ENCODE measurements at places on chromosomes 3 and 15. TPM values are rescaled to one million over a fixed set of nuclear protein-coding genes. Genes with fewer than 3 reads are reported as not detected.

DNA sequence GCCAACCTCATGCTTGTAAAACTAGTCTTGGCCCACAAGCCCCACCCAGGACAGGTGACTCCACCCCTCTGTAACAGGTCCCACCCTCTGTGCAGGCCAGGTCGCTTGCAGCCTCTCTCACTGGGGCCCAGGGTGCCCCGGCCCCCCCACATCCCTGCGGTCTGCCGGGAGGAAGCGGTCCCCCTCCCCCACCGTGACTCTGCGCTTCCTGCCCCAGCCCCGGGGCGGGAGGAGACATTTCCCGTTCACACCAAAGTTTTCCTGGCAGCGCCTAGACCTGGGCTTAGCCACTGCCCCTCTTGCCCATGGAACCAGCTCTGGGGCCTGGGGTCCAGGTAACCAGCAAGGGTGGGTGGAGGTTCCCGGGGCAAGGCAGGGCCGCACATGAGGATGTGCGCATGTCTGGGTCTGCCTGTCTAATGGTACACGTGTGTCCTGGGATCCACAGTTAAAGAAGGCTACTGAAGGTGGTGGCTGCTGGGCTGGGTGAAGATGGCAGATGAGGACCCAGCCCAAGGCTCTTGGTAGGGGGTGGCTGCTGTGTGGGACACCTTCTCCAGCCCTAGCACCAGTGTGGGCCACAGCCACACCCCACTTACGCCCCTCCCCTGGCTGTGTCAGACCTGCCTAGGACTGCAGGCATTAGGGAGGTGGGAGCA, 8.4 kb downstream of the NBEAL2 start:
- H3K4me1 ChIP-seq = no peaks in the 10 kb centered on the region
- H3K27me3 ChIP-seq = no peaks in the 10 kb centered on the region
- H3K36me3 ChIP-seq = no peaks in the 10 kb centered on the region
- DNase-seq = no peak
- no peak overlapping the region for H3K4me3 ChIP-seq

DNA sequence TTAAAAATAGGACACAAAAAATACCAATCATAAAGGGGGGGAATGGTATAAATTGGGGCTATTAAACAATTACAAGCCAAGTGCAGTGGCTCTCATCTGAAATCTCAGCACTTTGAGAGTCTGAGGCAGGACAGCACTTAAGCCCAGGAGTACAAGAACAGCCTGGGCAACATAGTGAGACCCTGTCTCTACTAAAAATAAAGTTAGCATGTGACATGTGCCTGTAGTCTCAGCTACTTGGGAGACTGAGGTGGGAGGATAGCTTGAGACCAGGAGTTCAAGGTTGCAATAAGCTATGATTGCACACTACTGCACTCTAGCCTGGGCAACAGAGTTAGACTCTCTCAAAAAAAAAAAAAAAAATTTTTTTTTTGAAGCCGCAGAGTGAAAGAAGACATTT, 23.8 kb upstream of the GABPB1 start:
- no peak overlapping the region for H3K27ac ChIP-seq
- no peaks in the 10 kb centered on the region for H3K4me1 ChIP-seq
- H3K27me3 ChIP-seq = no peaks in the 10 kb centered on the region
- no peak overlapping the region for H3K4me3 ChIP-seq
- no peak for DNase-seq

NUP210 gene
- total RNA-seq = 0.05 TPM

EID1 gene
- total RNA-seq = 579 TPM

DNA sequence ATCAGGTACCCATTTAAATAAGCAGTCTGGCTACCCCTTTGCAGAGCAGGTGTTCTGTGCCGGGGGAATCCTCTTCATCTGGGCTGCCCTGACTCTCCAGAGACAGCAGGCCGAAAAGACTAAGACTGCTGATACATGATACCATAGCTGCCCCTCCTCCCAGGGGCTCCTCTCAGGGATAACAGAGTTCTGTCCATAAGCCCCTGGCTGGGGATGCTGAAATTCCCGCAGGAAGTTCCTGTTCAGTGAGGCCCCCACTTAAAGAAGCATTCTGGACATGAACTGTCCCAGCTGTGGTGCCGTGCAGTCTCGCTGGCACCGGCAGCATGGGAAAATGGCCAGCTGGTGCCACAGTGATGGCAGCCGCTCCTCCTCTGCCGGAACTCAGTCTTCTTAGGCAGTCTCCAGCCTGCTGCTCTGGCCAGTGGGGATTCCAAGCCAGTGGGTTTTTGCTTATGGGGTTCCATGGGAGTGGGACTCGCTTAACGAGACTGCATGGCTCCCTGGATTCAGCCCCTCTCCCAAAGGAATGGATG, 1026.2 kb downstream of the NAALADL2 start:
- no peaks in the 10 kb centered on the region for H3K36me3 ChIP-seq
- H3K27me3 ChIP-seq = no peaks in the 10 kb centered on the region
- H3K4me1 ChIP-seq = no peaks in the 10 kb centered on the region
- no peak for DNase-seq

GRCh38 chr15:25862472-25863110, 536 bp downstream of the ATP10A start:
- H3K4me3 ChIP-seq = peak overlapping the region; percentile 93
- no peaks in the 10 kb centered on the region for H3K27me3 ChIP-seq
- peak; percentile 61 for DNase-seq

DNA sequence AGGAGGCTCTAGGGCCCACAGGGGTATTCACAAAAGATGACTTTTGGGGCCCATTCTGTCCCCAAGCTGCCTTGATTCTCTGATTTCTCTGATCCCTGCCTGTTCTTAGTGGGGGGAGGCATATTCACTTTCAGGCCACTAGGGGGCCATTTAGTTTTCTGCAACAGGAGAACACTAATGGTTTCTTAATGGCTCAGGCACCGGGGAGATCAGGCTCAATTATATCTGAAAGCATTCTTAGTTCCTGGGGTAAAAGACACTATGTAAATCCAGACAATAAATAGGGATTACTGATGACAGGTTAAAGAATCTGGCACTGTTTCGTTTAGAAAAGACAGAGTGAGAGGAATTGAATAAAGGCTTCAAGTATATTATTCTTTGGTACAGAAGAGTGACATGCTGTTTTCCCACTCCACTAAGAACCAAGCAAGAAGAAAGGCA, 2.5 kb upstream of the INAFM2 start:
- peaks cover 21% of the 10 kb centered on the region for H3K36me3 ChIP-seq
- DNase-seq = no peak
- no peaks in the 10 kb centered on the region for H3K27me3 ChIP-seq
- no peak overlapping the region for H3K4me3 ChIP-seq

GPR149 gene
- total RNA-seq = not detected

- H3K4me3 ChIP-seq = no peak overlapping the region
- no peak overlapping the region for H3K27ac ChIP-seq
Measured at GRCh38 chr15:72865486-72865885, 81.9 kb upstream of the ADPGK start.

- H3K4me1 ChIP-seq = peaks cover 32% of the 10 kb centered on the region
- no peak overlapping the region for H3K4me3 ChIP-seq
- no peaks in the 10 kb centered on the region for H3K27me3 ChIP-seq
- DNase-seq = no peak
- H3K27ac ChIP-seq = no peak overlapping the region
Measured at GRCh38 chr3:71076361-71077002, 507.0 kb downstream of the FOXP1 start.

SOX14 gene
- total RNA-seq = not detected

DNA sequence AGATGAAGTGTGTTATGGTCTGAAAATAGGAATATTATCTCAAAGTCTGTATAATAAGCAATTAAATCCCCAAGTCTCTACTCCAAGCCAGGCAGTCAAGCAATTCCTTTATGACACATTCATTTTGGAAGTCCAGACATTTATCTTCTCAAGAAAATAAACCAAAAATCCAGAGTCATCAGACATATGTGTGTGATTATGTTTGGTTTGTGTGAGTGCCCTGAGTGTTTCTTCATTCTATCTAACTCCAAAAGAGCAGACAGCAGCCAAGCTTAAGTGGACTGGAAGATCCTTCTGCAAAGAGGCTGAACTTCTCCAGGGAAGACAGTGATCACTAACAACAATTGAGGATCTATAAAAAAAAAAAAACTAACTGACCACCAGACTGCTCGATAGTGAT, 239.8 kb downstream of the STAG1 start:
- H3K4me1 ChIP-seq = no peaks in the 10 kb centered on the region
- H3K4me3 ChIP-seq = no peak overlapping the region
- no peaks in the 10 kb centered on the region for H3K36me3 ChIP-seq
- no peak overlapping the region for H3K27ac ChIP-seq

GRCh38 chr3:178532476-178532875, 3.8 kb upstream of the KCNMB2 start:
- no peak overlapping the region for H3K27ac ChIP-seq
- H3K4me3 ChIP-seq = no peak overlapping the region
- no peaks in the 10 kb centered on the region for H3K4me1 ChIP-seq
- H3K36me3 ChIP-seq = no peaks in the 10 kb centered on the region
- H3K27me3 ChIP-seq = 0 out of 2 replicates have a peak, but pooled peaks cover 3% of the 10 kb centered on the region

DNA sequence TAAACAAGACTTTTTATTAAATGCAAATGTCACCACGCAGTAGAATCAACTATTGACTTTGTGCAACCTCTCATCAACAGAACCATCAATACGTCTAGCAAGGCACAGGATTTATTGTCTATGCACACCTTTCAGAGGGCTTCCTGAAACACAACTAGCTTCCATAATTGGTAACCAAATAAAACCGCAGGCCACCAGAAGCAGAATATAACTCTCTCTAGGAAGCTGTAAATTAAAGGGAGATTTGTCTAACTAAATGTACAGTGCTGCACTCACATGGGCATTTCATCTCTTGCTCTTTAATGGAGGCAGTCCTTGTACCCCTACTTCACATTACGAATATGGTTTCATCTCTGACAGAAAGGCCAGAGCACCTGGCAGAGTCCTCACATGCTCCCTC, 93.0 kb downstream of the FHIT start:
- H3K4me3 ChIP-seq = no peak overlapping the region
- H3K4me1 ChIP-seq = no peaks in the 10 kb centered on the region
- no peak for DNase-seq
- no peak overlapping the region for H3K27ac ChIP-seq
- no peaks in the 10 kb centered on the region for H3K36me3 ChIP-seq

GRCh38 chr15:58715266-58715917, 34.1 kb downstream of the ADAM10 start:
- H3K27ac ChIP-seq = no peak overlapping the region
- H3K36me3 ChIP-seq = peaks cover 26% of the 10 kb centered on the region
- no peaks in the 10 kb centered on the region for H3K4me1 ChIP-seq
- no peak for DNase-seq
- H3K27me3 ChIP-seq = no peaks in the 10 kb centered on the region
- no peak overlapping the region for H3K4me3 ChIP-seq

DNA sequence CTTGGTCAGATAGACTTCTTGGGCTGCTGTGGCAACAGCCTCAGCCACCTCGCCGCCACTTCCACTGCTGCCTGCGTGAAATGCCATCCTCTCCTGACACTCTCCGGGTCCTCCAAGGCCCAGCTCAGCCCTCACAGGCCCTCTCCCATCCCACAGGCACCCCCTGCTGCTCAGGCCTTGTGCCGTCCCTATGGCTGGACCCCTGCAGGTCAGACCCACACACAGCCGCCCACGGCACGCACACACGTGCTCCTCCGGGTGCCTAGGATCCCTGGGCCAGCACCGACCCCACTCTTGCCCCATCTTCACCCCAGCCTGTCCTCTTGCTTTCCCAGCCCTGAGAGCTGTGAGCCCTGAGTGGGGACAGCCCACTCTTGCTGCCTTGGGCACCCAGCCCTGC, 19.7 kb downstream of the CFAP100 start:
- H3K27me3 ChIP-seq = peaks cover 3% of the 10 kb centered on the region
- H3K36me3 ChIP-seq = no peaks in the 10 kb centered on the region
- no peaks in the 10 kb centered on the region for H3K4me1 ChIP-seq
- H3K4me3 ChIP-seq = no peak overlapping the region

- no peak overlapping the region for H3K27ac ChIP-seq
- DNase-seq = no peak
- peaks cover 14% of the 10 kb centered on the region for H3K36me3 ChIP-seq
Measured at GRCh38 chr15:100919481-100920405, 586 bp downstream of the LRRK1 start.

MUC4 gene
- not detected for total RNA-seq

DNA sequence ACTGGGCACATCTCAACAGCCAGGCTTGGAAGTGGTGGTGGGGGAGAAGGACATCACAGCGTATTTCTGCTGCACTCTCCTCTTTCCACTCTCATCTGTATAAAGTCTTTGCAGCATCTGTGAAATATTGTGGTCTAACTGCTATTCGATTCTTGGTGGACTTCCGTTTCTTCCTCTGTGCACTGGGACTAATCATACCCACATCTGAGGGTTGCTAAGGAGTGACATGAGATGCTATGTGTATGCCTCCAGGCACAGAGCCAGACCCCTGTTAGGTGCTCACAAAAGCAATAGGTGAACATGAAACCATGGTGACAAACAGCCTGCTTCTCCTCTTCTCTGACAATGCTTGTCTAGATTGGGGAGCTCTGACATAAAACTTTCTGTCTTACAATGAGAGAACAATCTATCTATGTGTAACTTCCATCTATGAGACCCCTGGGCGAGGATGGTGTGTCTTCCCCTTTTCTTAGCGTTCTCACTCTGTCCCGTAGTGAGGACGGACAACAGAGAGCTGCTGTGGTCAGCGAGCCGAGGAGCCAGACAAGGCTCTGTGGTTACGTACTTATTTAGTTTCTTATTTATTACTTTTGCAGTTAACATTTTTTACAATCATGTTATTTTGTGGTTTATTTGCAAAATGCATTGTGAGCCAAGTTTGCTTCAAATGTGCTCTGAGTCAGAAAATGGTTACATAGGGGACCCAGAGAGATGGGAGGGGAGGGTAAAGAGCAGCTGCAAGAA, 196.7 kb upstream of the TPRG1 start:
- no peak overlapping the region for H3K4me3 ChIP-seq
- no peak for DNase-seq
- peaks cover 33% of the 10 kb centered on the region for H3K4me1 ChIP-seq
- H3K27me3 ChIP-seq = no peaks in the 10 kb centered on the region
- H3K36me3 ChIP-seq = no peaks in the 10 kb centered on the region
- no peak overlapping the region for H3K27ac ChIP-seq

DNA sequence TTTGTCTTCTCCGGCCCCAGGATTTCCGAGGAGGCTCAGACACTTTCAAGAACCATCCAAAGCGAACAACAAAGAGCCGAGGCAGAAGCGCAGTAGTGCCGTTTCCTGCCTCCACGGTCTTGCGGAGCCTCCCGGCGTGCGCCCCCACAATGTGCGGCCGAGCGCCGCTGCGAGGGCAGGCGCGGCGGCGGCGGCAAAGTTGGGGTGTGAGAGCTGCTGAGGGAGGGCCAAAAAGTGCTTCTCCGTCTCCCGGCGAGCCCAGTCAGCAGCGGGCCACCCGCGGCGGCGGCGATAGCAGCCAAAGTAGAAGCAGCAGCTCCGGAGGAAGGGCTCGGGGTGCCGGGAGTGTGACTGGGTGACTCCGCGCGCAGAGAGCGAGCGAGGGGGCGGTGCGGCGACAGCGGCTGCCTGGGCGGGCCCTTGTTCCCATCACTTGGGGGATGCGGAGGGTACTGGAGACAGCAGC, 749.1 kb downstream of the ROBO1 start:
- peak; percentile 64 for DNase-seq
- H3K4me1 ChIP-seq = peaks cover 17% of the 10 kb centered on the region
- peak overlapping the region; percentile 96 for H3K27ac ChIP-seq
- H3K27me3 ChIP-seq = no peaks in the 10 kb centered on the region
